IMR-90 (cell line): ENCODE measurements at places on chromosomes 4 and X.

DNA sequence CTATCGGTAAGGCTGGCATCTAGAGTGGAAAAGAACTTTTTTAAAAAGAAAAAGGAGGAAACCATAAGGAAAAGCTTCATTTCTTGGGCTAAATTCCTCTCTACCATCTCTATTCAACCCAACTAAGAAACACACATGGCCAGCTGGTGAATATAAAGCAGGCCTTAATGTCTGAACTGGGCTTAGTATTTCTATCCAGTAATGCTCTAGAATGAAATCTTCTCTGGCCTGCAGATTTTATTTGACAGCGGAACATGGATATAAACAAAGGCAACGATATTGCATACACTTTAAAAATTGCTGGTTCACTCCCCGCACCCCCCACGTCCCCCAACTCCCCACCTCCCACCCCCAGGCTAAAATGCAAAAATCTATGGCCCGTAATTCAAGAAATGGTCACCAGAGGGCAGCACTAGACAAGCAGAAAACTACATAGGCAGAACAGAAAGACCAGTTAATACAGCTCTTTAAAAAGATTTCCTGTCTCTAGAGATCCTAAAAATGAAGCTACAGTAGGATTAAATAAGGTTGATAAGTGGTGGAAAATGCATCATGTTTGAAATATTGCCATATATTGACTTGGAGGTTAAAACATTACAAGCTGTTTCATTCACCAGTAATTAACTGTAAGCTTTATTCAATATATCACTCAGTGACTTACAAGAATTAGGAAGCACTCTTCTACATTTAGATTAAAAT is 155.2 kb upstream of the GALNT7 start:
- H3K4me1 ChIP-seq: peaks cover 1% of the 10 kb centered on the region; the same call in 1 of the 2 replicates
- H3K27me3 ChIP-seq: peaks cover 7% of the 10 kb centered on the region
- no peaks in the 10 kb centered on the region for H3K36me3 ChIP-seq
- DNase-seq: peak; percentile 48

DNA sequence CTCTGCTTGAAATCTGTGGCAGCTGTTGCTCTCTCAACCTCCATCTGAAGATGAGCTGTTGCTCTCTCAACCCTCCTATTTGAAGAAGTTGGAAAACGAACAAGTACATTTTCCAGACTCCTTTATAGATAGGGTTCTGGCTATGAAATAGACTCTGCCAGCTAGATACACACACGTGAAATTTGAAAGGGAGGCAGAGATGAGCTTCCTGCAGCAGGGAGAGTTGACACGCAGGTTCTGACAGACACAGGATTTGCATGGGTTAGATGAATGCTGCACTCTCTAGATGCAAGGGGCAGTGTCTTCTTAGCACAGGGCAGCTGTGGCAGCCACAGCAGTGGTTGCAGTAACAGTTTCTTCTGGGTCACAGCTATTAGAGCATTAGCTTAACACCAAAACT is 8.0 kb upstream of the PYURF start:
- no peak for DNase-seq
- no peak overlapping the region for H3K27ac ChIP-seq
- no peak overlapping the region for H3K4me3 ChIP-seq
- peaks cover 4% of the 10 kb centered on the region for H3K4me1 ChIP-seq
- no peaks in the 10 kb centered on the region for H3K36me3 ChIP-seq
- H3K27me3 ChIP-seq: no peaks in the 10 kb centered on the region

- no peak for DNase-seq
- H3K27me3 ChIP-seq: no peaks in the 10 kb centered on the region
- H3K4me1 ChIP-seq: no peaks in the 10 kb centered on the region
- no peak overlapping the region for H3K27ac ChIP-seq
- no peaks in the 10 kb centered on the region for H3K36me3 ChIP-seq
Observed at GRCh38 chr4:11900359-11900758, 471.7 kb upstream of the HS3ST1 start.

GRCh38 chrX:638482-639131 is 8.0 kb downstream of the SHOX start:
- H3K4me3 ChIP-seq: no peak overlapping the region
- H3K27me3 ChIP-seq: peaks cover 11% of the 10 kb centered on the region
- H3K36me3 ChIP-seq: no peaks in the 10 kb centered on the region
- H3K27ac ChIP-seq: no peak overlapping the region
- no peaks in the 10 kb centered on the region for H3K4me1 ChIP-seq

GRCh38 chr4:7767966-7768365 is 171.7 kb downstream of the AFAP1 start:
- H3K36me3 ChIP-seq: peaks cover 93% of the 10 kb centered on the region
- H3K4me3 ChIP-seq: no peak overlapping the region
- no peaks in the 10 kb centered on the region for H3K27me3 ChIP-seq
- H3K4me1 ChIP-seq: peaks cover 4% of the 10 kb centered on the region

DNA sequence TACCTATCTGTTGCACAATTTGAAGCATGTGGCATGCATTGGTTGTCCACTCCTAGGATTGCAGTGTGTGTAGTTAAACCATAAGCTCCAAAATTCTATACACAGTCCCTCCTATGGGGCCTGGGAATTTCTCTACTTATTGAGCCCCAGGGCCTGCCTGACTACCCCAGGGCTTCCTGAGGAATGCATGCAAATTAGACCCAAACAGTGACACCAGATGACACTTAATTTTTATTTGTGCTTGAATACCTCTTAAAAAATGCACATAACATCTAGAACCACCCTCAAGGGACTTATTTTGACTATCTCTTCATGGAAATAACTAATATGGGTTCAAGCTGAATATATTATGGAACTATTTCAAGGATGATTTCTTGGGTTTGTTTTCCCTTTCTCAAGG is 236.4 kb downstream of the PPP1R2C start:
- no peak overlapping the region for H3K4me3 ChIP-seq
- no peak overlapping the region for H3K27ac ChIP-seq
- H3K4me1 ChIP-seq: no peaks in the 10 kb centered on the region
- H3K36me3 ChIP-seq: no peaks in the 10 kb centered on the region

- peak overlapping the region; percentile 56 for H3K4me3 ChIP-seq
- H3K27ac ChIP-seq: peak overlapping the region; percentile 69
- H3K4me1 ChIP-seq: no peaks in the 10 kb centered on the region
- no peaks in the 10 kb centered on the region for H3K36me3 ChIP-seq
- DNase-seq: peak; percentile 53
Observed at GRCh38 chrX:70454441-70455365, 10.1 kb downstream of the DLG3 start.

DNA sequence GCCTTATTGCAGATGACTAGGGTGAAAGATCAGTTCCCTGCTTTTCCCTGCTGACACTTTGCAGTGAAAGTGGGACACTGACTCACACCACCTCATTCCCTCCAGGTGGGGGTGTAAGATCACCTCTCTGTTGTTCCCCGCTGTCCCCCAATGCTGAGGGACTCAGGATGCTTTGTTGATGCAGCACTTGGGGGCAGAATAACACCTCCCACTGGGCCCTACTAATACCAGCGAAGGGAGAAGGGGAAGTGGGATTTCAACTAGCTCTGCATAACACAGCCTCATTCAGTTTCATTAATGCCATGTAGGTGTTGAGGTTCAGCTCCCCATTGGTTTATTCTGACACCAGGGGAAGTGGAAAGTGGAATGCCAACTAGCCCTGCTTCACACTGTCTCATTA is 43.6 kb upstream of the IL1RAPL2 start:
- H3K4me1 ChIP-seq: no peaks in the 10 kb centered on the region
- DNase-seq: no peak
- no peaks in the 10 kb centered on the region for H3K36me3 ChIP-seq
- H3K27ac ChIP-seq: no peak overlapping the region
- H3K4me3 ChIP-seq: no peak overlapping the region

DNA sequence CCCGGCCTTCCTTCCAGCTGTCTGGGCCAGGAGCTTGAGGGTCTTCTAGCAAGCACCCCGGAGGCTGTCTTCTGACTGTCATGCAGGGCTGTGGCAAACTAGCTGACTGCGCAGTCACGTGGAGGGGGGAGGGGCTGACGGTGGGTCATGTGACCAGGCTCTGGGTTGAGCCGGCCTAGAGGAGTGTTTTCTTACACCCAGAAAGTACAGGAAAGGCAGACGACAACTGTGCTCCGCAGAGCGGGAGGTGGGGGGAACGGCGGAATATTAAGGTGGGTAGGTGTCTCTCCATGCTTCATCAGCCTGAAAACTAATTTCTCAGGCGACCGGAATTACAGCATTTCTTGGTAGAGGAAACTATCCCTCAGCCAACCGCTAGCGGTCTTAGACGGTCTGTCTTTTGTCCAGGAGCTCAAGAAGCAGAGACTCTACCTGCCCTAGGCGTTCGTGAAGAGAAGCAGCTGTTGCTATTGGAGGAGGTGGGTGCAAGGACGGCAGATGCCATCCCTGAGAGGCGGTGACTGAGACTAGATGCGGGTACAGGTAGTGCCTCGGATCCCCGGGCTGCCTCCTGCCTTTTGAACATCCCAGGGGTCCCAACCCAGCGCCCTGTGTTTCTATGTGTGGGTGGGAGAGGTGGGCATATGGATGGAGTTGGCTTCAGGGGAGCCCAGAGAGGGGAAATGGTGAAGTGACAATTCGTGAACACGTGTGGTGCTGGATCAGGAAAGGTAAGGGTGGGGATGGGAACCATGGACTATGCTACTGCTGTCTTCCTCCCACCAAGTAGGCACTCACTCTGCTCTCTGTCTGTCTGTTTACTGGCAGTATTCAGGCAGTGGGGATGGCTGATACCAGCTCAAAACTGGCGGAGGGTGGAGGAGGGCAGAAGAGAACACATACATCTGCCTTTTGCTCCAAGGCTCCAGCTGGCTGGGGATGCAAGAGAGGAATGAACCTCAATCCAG is 8.8 kb downstream of the GPRASP1 start:
- peak; percentile 58 for DNase-seq
- peak overlapping the region; percentile 51; the same call in 1 of the 2 replicates for H3K27ac ChIP-seq
- peak overlapping the region; percentile 50 for H3K4me3 ChIP-seq

GRCh38 chr4:38030023-38030422 is 69.8 kb downstream of the PTTG2 start:
- peak; percentile 82 for DNase-seq
- H3K4me3 ChIP-seq: no peak overlapping the region
- peaks cover 2% of the 10 kb centered on the region; the same call in 1 of the 2 replicates for H3K4me1 ChIP-seq
- H3K36me3 ChIP-seq: peaks cover 3% of the 10 kb centered on the region; the same call in 1 of the 2 replicates
- H3K27ac ChIP-seq: no peak overlapping the region

- no peaks in the 10 kb centered on the region for H3K36me3 ChIP-seq
- H3K27me3 ChIP-seq: no peaks in the 10 kb centered on the region
- no peak overlapping the region for H3K4me3 ChIP-seq
- no peak overlapping the region for H3K27ac ChIP-seq
- DNase-seq: no peak
Observed at GRCh38 chr4:182429896-182430295, 186.7 kb downstream of the TENM3 start.

DNA sequence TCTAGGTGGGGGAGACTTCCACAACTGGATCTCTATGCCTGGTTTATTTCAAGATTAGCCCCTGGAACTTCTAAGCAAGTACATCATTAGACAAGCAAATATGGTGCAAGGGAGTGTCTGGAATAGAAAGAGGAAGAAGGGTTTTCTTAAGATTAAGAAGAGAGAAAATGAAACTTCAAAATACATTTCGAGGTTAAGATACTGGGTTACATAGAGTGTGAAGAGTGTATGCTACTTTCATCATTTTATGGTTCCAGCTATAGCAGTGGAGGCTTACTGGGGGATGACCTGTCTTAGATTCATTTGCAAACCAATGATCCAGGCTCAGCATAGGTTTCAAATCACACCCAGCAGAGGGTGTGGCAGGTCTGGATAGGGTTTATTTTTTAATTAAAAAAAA is 144.4 kb upstream of the GATB start:
- no peak overlapping the region for H3K27ac ChIP-seq
- H3K4me1 ChIP-seq: no peaks in the 10 kb centered on the region
- H3K4me3 ChIP-seq: no peak overlapping the region

GRCh38 chr4:119189638-119190037 is 22.9 kb upstream of the USP53 start:
- H3K27ac ChIP-seq: no peak overlapping the region
- no peak overlapping the region for H3K4me3 ChIP-seq
- no peak for DNase-seq

- H3K36me3 ChIP-seq: no peaks in the 10 kb centered on the region
- H3K4me3 ChIP-seq: no peak overlapping the region
- no peak overlapping the region for H3K27ac ChIP-seq
- H3K4me1 ChIP-seq: peaks cover 1% of the 10 kb centered on the region; the same call in 1 of the 2 replicates
Observed at GRCh38 chr4:152488246-152488645, 47.6 kb downstream of the FBXW7 start.

GRCh38 chr4:127781300-127782024 is 660 bp upstream of the HSPA4L start:
- H3K27ac ChIP-seq: peak overlapping the region; percentile 48
- no peaks in the 10 kb centered on the region for H3K36me3 ChIP-seq
- no peaks in the 10 kb centered on the region; the same call in 1 of the 2 replicates for H3K27me3 ChIP-seq
- H3K4me3 ChIP-seq: peak overlapping the region; percentile 79
- DNase-seq: peak; percentile 15

DNA sequence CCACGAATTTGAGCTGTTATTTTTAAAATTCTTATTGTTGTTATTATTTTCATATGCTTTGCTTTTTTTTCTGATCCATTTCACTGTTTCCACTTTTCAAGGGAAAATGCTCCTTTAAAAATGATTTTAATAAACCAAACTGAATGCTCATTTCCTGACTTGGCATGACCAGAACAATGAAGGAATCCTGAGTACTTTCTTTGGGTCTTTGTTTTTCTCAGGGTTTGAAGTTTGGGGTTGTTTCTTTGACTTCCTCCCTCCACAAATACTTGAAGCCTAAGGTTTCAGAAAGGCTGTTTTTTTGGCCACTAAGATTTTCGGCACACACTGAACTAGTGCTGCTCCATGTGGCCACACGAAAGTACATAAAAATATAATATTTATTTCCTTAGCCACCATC is 171.0 kb downstream of the NR3C2 start:
- H3K27ac ChIP-seq: no peak overlapping the region
- no peaks in the 10 kb centered on the region for H3K27me3 ChIP-seq
- no peak overlapping the region for H3K4me3 ChIP-seq
- no peaks in the 10 kb centered on the region for H3K36me3 ChIP-seq
- no peak for DNase-seq

GRCh38 chrX:99348256-99348655 is 1061.8 kb downstream of the PCDH19 start:
- H3K36me3 ChIP-seq: no peaks in the 10 kb centered on the region
- no peak for DNase-seq
- no peak overlapping the region for H3K27ac ChIP-seq
- no peaks in the 10 kb centered on the region for H3K4me1 ChIP-seq

GRCh38 chr4:87339440-87339839 is 16.8 kb upstream of the HSD17B13 start:
- no peak for DNase-seq
- H3K4me3 ChIP-seq: no peak overlapping the region
- H3K27me3 ChIP-seq: no peaks in the 10 kb centered on the region
- H3K36me3 ChIP-seq: peaks cover 13% of the 10 kb centered on the region; the same call in 1 of the 2 replicates
- no peak overlapping the region for H3K27ac ChIP-seq
